ENCODE measurements at places on chromosomes 7 and 10. TPM values are rescaled to one million over a fixed set of nuclear protein-coding genes. Genes with fewer than 3 reads are reported as not detected.

COL28A1 gene
- under 0.01 TPM for total RNA-seq

ADAM12 gene
- 33.9 TPM for total RNA-seq

FGFBP3 gene
- 0.50 TPM for total RNA-seq

CPVL gene
- 0.51 TPM for total RNA-seq

CLDN3 gene
- total RNA-seq = not detected

All from fibroblast of lung (primary cell).